ENCODE measurements at places on chromosomes 7 and 10.

GRCh38 chr10:17729630-17730029, 22.4 kb upstream of the TMEM236 start:
- no peak for DNase-seq

- DNase-seq = no peak
Observed at GRCh38 chr10:128400564-128400963, 274.3 kb upstream of the MKI67 start.

DNA sequence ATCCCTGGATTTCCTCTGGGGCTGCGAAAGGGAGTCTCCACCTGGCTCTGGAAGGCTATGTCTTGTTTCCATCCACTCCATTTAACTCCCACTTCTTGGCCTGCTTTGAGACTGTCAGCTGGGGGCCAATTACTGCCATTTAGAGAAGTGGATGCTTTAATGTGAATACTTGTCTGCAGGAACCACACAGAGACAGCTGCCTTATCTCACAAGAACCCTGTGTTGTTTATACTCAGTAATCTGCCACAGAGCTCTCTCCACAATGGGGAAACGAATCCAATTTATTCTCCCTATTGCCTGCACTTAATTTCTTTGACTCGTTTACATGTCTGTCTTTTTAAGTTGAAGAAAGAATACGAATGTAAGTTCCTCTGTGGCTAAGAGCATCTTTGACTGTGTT, 787.0 kb upstream of the C7orf33 start:
- no peak for DNase-seq

DNA sequence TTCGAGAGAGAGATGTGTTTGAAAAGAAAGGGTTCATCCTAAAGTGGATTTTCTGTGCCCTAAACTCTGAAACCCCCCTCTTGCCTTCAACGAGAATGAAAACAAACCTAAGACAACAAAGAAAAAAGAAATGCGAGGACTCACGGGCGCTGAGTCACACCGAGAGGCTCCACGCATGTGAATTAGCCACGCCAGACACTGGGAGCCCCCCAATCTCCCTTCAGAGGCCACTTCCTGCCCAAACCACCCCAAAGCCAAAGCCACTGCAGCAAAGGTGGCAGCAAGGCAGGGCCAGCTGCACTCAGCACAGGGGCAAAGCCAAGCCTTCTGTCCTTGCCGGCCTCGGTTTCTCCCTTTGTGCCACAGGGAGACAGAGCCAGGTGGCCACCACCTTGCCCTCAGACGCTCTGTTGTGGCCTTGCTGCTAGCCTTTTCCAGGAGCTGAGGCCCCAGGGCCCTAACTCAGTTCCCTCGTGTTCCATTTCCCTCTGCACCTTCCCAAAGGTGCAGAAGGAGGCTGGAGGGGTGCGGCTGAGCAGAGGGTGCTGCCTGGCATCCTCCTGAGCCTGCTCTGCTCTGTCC, 93.3 kb downstream of the FAM53B start:
- peak; percentile 67 for DNase-seq

GRCh38 chr7:54960517-54960916, 58.3 kb upstream of the EGFR start:
- no peak for DNase-seq

- no peak for DNase-seq
Observed at GRCh38 chr10:93090619-93091018, 16.9 kb downstream of the CYP26A1 start.

DNA sequence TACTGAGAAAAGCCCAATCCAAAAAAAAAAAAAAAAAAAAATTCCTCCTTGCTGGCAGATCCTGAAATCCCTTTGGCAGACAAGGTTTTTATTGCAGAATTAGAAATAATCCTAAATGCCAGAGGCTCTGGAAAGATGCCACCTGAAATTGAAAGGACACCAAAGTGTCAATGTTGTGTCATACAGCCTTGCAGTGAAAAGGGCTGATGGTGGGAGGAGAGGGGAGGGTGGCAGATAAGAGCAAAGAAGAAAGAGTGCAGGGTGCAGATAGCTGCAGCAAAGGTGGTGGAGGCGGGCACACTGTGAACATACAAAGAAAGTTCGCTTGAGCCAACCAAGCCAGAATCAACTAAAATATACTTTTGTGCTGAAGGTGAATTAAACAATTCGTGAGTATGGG, 8.2 kb upstream of the OPTN start:
- no peak for DNase-seq

- no peak for DNase-seq
Observed at GRCh38 chr7:103593691-103594090, 147.7 kb upstream of the SLC26A5 start.

GRCh38 chr7:15905251-15906040, 219.0 kb upstream of the MEOX2 start:
- no peak for DNase-seq

DNA sequence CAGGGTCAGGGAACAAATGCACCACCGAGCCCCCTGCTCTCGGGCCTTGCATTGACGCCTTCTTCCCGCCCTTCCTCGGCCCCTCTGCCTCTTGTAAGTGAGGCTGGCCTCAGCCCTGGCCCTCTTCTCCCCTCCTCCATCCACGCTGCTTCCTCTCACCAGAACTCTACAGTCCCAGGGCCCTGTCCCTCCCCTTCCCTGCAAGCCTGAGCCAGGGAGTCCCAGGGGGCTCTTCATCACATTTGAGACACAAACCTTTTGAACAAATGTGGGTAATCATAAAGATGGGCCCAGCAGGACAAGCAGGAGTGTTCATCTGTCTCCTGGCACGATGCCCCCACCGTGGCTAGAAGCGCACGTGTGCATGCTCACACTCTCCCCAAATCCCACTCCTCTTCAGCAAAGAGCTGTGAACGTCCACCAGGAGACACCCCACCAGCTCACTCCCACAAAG, 57.7 kb downstream of the SLIT1 start:
- no peak for DNase-seq

DNA sequence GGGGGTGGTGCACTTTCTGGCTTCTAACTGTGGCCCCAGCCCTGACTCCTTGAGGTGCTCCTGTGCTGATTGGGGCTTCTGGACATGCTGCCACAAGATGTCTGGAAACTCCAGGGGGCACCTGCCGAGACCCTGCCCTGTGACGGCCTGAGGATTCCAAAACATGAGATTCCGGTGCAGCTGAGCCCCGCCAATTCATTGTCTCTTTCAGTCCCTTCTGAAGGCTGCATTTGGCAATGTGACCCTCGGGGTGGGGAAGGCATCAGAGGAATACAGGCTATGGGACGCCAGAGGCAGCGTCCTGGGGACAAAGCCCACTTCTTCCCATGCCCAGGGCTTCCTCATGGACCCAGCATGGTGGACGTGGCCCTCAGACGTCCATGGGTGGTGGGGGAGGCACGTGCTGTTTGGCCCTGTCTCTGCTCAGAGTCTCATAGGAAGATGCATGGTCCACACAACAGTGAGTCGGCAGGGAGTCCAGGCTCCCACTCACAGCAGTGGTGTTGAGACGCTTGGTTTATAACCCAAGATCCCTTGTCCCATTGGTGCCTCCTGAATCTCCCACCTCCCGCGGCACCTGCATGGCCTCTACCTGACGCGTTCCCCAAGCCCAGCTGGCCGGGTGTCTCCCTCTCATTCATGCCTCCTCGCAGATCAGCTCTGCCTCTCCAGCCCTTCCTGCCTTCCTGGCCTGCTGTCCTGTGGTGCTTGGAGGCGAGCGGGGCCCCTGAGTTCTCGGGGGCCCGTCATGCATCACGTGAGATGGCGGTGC, 129.9 kb downstream of the WDR37 start:
- DNase-seq = no peak

DNA sequence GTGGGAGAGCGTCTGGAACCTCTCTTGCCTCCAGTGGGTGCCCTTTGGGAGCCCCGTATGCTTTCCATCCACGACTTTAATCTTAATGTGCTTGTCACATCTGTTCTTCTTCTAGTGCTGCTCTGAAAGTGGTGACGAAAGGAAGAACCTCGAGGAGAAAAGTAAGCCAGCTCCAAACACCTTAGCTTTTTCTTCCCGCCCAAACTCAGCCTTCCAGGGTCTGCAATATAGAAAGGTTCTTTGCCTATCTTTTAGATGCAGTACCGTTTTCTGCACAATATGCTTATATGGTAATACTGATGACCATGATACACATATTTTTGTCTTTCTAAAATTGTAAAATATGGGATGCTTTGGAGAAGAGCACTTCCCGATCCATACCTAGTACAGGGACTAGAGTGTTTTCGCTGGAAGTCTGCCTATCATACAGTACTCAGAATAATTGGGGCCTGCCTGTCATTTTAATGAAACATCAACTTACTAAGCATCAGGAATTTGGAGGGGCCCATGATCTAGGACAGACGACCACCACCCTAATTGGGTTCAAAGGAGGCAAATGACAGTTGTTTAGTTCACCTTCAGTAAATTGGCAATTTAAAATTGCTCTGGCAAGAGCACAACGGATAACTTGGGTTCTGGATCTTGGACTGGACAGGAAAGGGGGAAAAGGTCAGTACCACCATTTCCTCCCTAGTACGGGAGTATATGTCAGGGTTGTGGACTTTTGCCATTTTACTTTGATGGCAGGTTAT, 884 bp downstream of the RINT1 start:
- no peak for DNase-seq

DNA sequence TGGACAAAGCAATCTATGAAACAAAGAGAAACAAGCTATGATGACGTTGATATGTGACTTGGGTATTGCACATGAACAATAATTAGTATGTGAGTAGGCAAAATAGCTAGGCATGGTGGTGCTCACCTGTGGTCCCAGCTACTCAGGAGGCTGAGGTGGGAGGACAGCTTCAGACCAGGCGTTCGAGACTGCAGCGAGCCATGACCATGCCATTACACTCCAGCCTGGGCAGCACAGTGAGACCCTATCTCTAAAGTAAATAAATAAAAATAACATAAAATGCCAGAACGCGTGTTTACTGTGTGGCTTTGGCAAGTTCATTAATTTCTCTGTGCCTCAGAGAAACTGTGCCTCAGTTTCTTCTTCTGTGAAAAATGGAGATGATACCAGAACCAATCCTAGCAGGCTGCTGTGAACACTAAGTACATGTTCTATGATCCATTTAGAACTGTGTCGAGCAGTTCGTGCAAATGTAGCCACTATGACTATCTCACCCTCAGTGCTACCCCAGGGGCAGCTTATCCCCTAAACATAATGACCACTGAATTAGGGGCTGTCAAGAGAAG, 9.3 kb upstream of the TNS3 start:
- no peak for DNase-seq

DNA sequence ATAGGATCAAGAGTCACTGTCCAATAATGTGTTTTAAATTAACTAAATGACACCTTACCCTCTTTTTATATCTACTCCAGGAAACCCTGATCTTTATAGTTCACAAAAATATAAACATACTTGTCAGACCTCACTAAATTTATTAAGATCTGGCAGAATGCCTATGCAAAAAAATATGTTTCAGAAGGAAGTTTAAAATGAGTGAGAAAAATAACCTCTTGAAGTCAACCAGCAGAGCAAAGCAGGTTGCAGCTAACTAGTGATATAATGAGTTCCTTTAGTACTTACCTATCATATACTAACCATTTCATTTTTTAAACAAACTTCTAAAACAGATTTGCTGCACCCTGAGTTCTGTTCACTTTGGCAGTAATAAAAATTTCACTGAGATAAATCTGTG, 14.0 kb upstream of the HGF start:
- DNase-seq = no peak

DNA sequence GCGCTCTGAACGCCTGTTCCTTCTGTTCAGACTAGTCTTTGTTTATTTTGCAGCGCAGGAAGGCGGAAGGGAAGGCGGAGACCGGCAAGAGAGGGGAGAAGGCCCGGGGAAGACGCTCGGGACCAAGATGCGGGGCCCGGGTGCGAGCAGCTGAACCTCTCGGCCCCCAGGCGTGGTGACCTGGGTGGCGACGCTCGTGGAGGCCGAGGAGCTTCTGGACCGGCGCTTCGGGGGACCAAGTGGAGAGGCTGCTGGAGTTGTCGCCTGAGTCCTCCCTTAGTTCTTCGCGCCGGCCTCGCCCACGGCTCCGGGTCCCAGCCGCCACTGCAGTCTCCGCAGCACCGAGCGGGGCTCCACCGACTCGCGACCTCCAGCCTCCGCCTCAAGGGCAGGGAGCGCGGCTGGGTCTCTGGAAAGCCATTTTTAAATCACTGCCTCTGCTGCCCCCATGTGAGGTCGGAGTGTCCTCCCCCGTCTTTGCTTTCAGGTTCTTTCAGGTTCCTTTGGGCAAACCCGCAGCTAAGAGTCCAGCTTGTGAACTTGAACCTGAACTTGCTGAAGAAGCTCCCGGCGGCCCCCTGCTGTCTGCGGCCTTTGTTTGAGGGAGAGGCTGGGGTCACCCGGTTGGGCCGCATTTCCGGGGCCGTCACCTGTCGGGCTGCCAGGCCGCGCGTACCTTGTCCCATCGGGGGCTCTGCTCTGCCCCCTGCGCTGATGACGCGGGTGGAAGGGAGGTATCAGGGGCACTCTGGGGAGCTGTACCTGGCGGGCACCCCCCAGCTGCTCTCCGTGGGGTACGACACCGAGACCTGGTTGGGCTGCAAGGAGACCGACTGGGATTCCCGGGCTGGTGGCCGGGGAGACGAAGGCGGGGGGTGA, 136.0 kb downstream of the KIF20B start:
- peak; percentile 37 for DNase-seq

- no peak for DNase-seq
Observed at GRCh38 chr10:70064486-70064885, 11.8 kb downstream of the MACROH2A2 start.

DNA sequence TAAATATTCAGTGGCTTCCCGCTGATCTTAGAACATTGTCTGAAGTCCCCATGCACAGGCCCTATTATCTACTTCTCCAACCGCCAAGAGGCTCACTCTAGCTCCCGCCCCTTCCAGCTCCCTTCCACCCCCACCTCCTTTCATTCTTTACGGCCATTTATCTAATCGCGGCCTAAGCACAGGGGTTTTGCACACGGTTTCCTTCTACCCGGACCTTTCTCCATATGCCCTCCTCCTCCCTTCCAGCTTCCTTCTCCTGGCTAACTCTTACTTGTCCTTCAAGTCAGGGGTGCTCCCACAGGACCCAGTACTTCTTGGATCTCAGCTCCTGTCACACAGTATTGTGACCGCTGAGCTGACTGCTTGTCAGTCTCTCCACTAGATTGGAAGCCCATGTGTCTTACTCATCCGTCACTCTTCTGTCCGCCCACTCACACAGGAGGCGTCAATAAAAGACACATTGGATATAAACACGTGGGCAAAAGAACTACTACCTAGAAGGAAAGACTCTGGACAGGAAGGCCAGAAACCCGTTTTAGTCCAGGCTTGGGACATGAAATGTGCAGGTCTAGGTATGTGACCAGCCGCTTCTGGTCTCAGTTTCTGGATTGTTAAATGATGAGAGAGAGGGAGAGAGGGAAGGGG, 20.2 kb upstream of the HPS1 start:
- DNase-seq = no peak
